ENCODE measurements at places on chromosomes 11 and 22.

DNA sequence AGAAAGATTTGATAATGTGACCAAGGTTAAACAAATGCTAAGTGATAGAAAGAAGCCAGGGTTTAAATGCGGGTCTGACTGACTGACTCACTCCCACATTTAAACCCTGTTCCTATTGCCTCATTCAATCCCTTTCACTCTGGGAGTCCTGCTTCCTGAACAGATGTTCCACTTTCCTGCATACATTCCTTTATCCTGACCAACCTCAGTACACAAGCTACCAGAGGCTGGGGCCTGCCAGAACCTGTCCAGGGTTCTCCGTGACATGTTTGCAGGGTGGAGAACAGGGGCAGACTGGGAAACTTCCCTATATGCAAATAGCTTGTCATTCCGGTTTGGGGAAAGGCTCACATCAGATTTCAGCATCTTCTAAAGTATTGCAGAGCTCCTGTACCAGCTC, 3.0 kb upstream of the ANKK1 start:
- no peak for DNase-seq

GRCh38 chr11:77096591-77097019, 6.0 kb upstream of the OMP start:
- DNase-seq = no peak

DNA sequence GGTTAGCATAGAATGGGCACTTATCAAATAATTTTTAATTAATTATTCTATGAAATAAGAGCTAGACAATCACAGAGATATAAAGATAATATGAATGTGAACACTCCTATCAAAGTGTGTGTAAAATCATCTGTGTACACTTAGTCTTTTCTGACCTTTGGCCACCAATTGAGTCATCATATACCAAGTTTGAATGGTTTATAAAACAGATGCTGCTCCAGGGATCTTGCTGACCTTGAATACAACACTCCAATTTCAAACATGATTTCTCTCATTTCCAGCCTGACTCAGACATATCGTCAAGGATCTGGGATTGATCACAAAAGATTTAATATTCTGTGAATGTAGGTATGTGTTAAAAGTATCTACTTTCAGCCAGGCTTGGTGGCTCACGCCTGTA, 2.9 kb upstream of the OR51V1 start:
- no peak for DNase-seq

DNA sequence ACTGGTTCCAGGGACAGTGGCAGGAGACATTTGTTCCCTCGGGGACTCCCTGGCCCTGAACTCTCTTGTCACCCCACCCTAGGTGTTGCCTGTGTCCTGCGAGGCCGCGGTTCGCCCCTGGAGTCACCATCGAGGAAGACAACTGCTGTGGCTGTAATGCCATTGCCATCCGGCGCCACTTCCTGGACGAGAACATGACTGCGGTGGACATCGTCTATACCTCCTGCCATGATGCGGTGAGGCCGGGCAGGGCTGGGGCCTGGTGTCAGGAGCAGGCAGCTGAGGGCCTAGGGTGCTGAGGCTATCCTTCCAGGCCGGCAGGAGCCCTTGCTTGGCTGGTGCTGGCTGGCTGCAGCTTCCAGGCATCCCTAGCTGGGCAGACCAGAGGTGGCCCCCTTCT, 17.7 kb upstream of the MYRF start:
- DNase-seq = no peak

- no peak for DNase-seq
Measured at GRCh38 chr11:17515443-17516176, 28.6 kb downstream of the USH1C start.

DNA sequence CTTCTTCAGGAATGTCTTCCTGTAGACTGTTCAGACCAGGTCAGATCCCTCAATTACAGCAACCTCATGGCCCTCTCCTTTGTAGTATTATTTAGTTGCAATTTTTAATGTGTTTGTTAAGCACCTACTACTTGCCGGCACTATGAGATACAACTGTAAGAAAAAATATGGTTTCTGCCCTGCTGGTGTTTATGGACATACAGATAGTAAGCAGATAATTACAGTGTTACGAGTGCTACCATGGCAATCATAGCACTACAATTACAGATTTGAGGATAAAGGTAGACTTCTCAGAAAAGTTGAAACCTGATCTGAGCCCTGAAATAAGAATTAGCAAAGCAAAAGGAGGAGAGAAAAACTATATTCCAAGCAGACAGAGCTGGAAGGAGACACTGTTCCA, 2.8 kb downstream of the LRRC51 start:
- DNase-seq = no peak

DNA sequence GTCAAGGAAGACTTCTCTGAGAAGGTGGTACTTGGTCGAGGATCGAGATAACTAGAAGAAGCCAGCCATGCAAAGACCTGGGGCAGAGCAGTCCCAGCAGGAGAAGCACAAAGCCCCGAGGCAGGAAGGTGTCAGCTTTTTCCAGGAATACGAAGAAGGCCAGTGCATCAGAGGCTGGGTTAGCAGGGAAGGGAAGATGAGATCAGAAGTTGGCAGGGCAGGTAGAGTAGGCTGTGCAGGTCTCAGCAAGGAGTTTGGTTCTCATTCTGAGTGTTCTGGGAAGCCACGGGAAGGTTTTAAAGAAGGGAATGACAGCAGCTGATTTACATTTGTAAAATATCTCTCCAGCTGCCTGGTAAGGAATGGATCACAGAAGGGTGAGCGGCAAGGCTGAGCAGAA, 111.3 kb downstream of the TENM4 start:
- no peak for DNase-seq

DNA sequence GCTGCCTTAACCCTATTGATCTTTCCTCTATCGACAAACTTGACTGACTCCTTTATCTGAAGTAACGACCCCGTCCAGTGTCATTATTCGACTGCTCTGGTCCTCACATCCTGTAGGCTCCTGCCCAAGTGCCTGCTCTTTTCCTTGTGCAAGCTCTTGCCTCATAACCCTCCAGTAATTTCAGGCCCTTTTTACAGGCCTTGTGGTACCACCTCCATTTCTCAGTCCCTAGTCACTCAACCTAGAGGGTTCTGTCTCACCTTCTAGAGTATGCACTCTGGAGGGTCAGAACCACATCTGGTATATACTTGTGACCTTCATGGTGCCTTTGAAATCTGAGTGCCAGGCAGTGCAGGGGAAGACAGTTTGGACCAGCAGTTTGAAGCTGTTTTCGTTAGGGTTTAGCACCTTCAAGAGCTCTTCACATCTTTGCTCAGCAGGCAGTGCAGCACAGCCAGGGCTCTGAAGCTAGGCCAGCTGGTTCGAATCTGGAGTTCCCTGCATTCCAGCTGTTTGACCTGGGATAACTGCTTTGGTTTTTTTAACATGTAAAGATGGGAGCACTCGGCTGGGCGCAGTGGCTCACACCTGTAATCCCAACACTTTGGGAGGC, 11.2 kb downstream of the SNRPD3 start:
- DNase-seq = peak; percentile 80

DNA sequence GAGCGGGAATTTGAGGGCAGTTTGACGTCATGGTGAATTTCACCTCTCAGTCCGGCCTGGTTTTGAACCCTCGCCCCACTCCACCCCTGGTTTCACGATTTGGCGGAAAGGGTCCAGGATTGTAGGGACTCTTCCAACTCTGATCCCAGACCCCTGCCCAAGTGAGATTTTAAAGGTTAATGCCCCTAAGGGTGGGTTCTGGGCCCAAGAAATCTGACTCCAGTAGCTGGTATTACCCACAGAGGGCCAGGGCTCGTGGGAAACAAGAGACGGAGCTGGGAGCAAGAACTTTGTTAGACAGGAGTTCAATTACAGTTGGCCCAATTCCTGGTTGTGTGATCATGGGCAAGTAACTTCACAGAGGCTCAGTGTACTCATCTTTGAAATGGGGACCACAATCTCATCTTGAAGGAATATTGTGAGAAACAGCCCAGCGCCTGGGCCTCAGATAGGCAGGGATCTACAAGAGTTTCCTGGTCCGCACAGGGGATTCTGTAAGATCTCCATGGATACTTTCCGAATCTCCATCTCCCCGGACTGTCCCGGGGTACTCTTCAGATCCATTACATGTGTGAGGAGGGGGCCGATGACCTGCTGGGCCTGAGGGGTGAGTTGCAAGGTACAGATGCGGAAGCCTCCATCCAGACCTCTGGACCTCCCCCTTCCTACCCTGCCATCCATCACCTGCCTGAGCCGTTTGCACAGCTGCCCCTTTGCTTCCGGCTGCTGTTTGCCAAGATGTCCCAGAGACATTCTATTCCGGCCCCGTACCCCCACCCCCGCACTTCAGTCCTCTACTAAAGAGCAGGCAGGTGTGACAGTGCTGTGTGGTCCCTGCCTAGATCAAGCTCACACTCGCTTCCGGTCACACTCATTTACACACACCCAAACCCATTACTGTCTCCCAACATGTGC, 687 bp upstream of the CALCA start:
- DNase-seq = peak; percentile 35

DNA sequence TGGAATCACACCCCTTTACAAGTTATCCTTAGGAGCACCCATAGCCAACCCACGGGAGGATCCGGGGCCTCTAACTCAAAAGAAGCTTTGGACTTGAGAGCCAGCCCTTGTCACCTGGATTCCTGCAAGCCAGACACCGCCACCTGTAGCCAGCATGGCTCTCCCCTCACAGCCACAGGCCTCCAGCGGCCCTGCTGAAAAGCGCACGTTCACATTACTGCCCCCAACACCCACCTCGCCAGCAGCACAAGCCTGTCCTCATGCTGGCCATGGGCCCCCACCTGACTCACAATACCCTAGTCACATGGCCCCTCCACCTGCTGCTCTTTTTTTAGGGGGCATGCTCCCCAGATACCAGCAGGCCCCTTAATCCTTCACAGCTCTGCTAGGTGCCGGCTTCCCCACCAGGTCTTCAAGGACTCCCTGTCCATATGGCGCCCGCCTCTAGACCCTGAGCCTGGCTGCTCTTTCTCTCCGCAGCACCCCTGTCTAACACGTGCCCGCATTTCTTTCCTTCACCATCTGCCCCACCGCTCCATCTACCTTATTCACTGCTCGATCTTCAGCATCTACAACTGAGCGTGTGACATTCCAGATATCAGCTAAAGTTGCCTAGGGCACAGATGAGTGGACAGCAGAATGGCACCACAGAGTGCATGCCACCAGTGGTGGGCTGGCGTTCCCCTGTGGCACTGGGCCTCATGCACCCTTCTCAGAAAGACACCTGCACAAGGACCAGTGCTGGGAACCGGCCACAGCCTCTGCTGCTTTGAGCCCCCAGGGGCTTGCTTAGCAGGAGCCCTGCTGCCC, 6.6 kb downstream of the CARS1 start:
- no peak for DNase-seq

GRCh38 chr22:27748349-27748748, 53.2 kb downstream of the MN1 start:
- no peak for DNase-seq

- DNase-seq = peak; percentile 40
Measured at GRCh38 chr11:121134741-121135312, 33.8 kb downstream of the TECTA start.

DNA sequence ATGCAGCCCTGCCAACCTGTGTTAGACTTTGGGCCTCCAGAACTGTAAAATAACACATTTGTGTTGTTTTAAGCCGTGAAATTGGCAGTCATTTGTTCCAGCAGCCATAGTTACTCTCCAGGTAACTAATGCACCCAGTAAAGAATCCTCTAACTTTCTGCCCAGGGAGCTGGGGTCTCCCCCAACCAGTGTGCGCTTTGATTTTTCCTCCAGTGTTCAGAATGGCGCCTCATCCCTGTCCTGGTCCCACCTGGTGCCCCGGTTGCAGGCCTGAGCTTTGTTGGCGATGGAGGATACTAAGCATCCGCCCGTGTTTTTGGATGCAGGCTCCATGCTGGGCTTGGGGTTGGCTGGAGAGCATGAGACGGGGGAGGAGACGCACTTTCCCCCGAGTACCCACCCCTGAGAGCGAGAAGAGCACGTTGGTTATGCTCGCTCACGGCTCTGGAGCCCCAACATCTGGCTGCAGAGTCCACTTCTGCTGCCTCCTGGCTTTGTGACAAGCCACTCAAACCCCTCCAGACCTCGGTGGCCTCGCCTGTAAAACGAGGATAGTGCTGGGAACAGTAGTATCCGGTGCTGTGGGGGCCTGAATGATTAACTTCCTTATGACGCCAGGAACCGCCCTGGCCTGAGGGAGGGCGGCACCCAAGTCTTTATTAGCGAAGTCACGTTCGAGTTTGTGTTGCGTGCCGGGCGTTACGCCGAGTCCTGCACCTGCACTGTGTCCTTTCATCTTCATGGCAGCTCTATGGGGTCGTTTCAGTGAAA, 25.8 kb downstream of the MRGPRD start:
- no peak for DNase-seq

DNA sequence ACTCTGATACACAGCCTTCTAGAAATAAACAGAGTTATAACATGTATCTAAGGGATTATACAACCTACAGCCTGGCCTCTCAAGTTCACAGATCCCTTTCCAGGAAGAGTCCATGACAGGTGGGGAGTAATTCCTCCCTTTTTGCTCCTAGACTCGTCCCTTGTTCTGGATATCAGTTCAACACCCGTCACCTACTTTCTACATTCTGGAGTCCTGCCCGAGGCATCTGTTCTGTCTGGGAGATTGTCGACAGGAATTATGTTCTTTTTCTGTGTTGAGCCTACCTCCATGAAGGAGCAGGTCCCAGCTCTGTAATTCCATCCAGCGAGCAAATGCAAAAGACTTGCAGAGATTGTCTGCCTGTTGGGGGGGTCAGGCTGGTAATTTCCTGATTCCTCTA, 224.6 kb upstream of the NTM start:
- no peak for DNase-seq

GRCh38 chr11:119363081-119363850, 16.8 kb upstream of the MFRP start:
- peak; percentile 30 for DNase-seq

GRCh38 chr11:126537492-126537891, 182.0 kb downstream of the ST3GAL4 start:
- DNase-seq = no peak

GRCh38 chr11:111976767-111977145, 39.6 kb downstream of the DIXDC1 start:
- DNase-seq = no peak

DNA sequence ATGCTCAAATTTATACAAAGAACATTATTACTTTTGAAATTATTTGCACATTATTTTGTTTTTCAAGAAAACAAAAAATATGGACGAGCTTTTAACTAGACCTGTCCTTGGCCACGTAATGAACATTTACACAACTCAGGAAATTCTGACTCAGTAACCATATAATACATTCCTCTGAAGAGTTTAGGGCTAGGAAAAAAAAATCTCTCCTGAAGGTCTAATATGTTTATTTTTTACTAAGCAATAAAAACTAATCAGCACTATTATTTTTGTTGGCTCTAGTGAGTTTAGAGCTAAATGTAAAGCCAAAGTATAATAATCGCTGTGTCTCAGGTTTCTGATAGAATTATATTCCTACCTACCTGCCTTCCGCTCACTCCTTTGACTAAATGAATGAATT, 187.5 kb downstream of the SWAP70 start:
- DNase-seq = no peak

DNA sequence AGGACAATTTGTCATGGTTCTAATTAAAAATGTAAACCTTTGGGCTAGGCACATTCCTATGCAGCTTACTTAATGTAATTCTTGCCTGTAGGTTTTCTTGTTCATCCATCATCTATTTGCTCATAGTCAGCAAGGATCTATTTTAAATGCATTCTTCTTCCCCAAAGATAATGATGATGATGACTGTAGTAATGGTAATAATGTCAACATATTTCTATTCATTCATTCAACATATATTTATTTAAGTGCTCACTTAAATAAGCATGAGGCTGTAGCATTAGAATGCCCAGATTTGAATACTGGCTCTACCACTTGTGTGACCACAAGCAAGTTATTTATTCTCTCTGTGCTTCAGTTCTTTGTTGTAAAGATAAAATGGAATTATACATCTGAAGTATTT, 169.6 kb upstream of the SYN3 start:
- no peak for DNase-seq

- DNase-seq = no peak
Measured at GRCh38 chr11:26078231-26078821, 253.6 kb upstream of the ANO3 start.

Measured in DMS79 (cell line).